ENCODE measurements at places on chromosomes 2 and 18.

- no peak for DNase-seq
Observed at GRCh38 chr2:147646818-147647468, 197.9 kb upstream of the ACVR2A start.

DNA sequence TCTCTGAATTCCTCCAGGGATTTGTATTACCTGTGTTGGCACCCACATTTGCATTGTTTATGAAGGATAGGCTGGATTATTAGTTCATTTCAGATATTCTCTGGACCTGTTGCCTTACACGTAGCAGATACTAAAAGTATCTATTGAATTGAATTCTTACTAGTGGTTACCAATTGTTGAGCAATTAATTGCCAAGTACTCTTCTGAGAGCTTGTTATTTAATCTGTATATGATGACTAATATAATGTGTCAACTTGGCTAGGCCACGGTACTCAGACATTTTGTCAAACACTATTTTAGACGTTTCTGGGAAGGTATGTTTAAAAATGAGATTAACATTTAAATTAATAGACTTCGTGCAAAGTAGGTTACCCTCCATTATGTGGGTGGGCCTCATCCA, 2.5 kb upstream of the SPP2 start:
- no peak for DNase-seq

GRCh38 chr2:8065191-8065590, 616.7 kb upstream of the ID2 start:
- DNase-seq = no peak

- no peak for DNase-seq
Observed at GRCh38 chr2:171100370-171100769, 60.3 kb downstream of the TLK1 start.

Data from activated CD4-positive, alpha-beta T cell treated with anti-CD3 and anti-CD28 coated beads, Interleukin-10, Interleukin-2, amounts not matched to agents 100 ng/mL and 50 ng/mL, durations not matched to agents 16 hours and 8 hours (primary cell).